ENCODE measurements at places on chromosomes 5 and 9.
A peak's percentile ranks its signal among the peaks of the same experiment; 100 is the strongest.

DNA sequence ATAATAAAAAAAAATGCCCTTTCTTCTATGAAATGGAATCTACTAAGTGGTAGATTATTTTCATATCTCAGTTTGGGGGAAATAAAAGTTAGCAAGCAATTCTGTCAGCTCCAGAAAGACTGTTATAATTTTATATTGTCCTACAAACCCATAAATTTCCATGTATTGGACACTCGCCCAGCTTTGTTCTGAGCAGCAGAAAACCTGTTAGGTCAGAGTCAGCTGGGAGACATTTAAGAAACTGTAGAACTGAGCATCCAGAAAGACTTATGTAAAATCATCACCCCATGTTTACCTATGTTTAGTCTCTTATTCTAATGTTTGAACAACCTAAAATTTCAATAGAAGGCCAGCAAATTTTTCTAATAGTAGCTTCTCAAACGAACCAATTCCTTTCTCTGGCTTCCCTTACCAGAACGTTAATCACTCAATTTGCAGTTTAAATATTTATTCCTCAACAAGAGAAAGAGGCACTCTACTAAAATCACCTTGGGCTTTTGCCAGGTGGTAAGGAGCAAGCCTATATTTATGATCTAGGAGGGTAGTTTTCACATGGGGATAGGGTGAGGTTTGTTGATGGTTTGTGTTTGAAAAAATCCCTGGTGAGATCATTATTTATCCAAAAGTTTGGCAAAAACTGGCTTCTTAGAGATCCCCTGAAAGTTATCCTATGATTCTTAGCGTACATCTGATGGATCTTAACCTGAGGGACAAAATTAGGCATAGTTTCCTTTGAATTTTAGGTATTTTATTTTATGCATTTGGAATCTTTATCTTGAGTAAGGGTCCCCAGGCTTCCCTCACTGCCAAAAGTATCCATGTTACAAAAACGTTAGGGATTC lies 34.4 kb downstream of the MACROH2A1 start:
- DNase-seq, result no peak

- DNase-seq, result peak; percentile 42
Observed at GRCh38 chr5:177474846-177475562, 1.6 kb upstream of the DBN1 start.

- no peak for DNase-seq
Observed at GRCh38 chr9:27227192-27227591, 69.8 kb downstream of the EQTN start.

DNA sequence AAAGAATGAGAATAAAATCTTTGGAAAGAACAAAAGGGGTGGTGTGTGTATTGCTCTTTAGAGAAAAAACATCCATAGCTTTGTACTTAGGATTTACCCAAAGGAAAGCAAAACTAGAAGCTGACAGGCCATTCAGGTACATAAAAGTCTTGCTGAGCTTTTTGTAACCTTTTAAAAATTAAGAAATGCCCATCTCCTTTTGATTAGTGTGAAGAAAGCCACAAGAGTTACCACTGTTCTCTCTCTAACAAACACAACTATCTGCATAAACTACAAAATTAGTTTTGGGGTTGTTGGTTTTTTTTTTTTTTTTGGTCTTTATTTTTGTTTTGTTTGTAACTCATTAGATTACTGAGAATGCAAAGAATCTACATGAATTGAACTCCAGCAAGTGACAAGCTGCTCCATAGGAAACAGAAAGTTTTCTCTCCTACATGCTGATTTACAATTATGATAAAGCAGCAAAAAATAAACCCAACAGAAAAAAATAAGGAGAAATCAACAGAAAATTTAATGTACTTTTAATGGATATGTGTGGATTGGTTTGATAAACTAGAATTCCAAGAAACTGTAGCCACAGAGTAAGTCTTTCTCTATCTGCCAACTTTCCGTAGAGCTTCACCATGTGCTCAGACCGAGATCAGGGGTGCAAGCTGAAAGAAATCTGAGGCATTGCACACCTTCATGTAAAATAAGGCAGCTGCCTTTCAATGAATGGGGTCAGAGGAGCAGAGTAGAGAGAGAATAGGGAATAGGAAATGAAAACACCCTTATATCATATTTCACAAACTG lies 12.3 kb downstream of the BAAT start:
- no peak for DNase-seq

- DNase-seq, result no peak
Observed at GRCh38 chr9:134089972-134090371, 22.1 kb upstream of the BRD3 start.

DNA sequence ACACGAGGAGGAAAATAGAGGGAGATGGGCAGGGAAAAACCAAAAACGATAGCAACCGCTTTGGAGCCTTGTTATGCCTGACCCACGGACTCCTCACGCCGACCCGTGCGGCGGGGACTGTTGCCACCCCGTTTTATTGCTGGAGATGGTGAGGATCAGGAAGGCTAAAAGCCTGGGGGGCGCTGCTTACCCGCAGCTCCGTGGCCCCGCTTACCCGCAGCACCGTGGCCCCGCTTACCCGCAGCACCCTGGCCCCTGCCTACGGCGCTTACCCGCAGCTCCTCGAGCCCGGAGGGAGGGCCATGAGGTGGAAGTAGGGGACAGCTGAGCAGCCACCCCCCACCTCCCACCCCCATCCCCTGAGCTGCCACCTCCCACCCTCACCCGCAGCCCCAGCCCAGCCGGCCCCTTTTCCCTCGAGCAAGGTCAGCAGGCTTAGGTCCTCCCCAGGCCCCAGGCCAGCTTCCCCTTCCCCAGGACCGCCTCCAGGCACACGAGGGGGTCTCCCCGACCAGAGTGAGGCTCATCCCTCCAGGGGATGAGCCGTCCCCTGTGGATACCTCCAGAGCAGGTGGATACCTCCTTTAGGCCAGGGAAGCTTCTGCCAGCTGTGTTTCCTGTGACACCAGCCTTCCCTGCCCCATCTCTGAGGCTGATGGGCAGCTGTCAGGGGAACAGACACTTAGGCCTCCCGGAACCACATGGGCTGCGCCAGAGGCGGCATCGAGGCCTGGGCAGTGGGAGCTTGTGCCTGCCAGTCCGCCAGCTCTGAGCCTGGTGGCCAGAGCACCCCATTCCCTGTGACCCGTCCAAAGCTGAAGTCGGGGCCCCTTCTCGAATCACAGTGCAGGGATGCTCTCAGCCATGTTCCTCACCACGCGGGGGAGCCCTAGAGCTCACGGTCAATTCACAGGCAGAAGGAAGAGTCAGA lies 92.3 kb downstream of the LMX1B start:
- DNase-seq, result no peak

GRCh38 chr9:126373241-126373640 lies 46.6 kb downstream of the MVB12B start:
- peak; percentile 83 for DNase-seq

DNA sequence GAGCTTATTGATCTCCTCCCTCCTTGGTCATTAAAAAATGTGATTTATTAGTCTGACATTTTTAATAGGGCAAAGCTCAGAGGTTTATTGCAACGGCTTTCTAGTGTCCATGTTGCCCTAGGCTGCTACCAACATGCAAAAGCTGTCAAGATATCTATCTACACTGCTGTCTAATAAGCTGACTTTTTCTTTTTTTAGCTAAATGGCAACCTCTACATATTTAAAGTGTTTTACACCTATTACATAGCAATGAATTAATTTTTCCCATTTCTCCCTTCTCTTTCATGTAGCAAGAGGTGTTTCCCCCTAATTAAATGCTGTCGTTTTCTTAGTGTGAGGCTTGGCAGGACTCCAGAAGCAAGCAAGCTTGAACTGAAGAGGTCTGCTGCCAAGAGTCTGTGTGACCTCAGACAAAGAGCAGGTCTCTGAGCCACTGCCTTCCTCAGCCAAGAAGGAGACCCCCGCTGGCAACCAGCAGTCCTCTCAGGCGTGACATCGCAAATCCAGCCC lies 79.4 kb downstream of the GAS1 start:
- no peak for DNase-seq

GRCh38 chr5:89374144-89374784 lies 491.3 kb upstream of the MEF2C start:
- no peak for DNase-seq

DNA sequence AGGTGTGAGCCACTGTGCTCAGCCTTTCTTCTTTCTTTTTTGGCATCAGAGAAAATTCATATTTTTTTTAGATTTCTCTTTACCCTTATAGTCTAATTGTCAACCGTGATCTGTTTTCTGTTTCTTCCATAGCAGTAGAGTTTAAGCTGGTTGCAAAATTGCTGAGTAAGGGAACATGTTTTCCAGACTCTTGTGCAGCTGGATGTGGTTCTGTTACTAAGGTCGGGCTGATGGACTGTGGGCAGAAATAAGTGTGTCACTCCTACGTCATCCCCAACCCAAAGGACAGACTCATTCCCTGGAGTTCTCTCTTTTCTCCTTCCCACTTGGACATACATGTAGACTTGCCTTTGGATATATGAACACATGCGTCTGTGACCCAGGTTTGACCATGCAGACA lies 64.1 kb upstream of the GOLM1 start:
- DNase-seq, result no peak

DNA sequence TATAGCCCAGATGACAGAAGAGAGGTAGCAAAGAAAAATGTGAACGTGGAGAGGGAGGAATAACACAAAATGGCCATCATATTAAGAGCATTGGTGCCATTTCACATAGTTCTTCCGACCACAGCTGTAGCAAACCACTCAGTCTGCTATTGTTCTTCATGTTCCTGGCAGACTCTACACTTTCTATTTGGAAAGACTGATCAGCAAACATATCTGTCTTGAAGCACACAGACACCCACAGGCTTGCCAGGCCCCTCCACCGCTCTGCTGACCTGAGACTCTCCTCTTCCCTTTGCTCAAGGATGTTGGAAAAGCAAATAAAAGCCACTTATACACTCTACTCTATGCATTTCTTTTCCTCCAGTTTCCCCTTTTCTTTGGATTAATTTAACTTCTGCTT lies 298.0 kb downstream of the FBXL7 start:
- DNase-seq, result peak; percentile 23

GRCh38 chr9:125983681-125984080 lies 236.5 kb downstream of the PBX3 start:
- DNase-seq, result no peak

DNA sequence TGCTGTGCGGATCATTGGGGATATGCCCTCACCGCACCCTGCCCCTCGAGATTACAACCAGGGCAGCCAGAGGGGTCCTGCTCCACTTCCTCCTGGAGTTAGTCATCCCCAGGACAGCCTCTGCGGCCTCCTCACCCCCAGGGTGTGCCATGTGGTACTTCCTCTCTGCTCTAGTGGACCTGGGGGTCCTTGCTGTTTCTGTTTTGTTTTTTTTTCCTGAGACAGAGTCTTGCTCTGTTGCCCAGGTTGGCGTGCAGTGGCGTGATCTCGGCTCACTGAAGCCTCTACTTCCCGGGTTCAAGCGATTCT lies 5.2 kb upstream of the FCN1 start:
- no peak for DNase-seq

- DNase-seq, result peak; percentile 17
Observed at GRCh38 chr5:89560696-89561095, 677.7 kb upstream of the MEF2C start.

DNA sequence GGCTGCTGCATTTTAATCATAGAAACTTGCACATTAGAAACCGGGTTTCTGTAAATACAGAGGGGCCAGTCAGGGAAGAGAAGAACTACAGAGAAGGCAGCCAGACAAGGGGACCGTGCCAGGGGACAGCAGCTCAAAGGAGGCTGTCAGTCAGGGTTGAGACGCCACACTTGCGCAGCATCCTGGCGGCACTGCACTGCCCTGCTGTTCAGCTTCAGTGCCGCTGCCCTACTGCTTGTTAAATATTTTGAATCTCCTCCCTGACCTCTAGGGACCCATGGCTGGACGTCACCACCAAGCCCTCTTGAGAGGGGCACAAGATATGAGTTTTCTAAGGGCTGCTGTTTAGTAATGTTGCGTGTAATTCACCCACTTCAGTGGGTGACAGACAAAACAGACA lies 43.6 kb upstream of the ZBTB43 start:
- DNase-seq, result no peak

DNA sequence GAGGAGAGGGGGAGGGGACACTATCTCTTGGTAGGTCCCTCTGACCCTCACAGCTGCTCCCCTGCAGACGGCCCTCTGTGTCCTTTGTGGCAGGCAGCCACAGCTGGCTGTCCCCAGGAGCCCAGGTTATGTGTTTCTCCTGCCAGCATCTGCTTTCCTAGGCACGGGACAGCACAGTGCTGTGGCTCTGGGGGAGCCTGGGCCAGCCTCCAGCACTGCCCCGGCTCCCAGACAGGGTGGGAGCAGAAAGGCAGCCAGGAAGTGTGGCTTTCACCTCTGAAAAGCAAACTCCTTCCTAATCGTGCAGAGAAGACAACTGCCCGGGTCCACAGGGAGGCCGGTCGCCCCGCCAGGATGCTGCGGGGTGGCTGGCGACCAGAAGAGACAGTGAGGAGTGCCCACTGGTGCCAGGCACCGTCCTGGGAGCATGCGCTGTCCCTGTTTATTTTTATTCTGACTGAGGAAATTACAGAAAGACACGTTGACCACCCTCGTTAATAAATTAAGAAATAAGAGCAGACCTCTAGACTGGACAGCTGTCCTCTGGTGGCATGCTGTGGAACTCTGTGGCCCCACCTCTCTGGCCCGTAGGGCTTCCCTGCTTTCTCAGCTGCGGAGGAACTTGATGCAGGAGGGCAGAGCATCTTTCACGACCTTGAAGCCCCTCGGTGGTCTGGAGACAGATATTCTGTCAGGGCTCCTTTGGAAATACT lies 240.3 kb downstream of the FANCC start:
- no peak for DNase-seq

DNA sequence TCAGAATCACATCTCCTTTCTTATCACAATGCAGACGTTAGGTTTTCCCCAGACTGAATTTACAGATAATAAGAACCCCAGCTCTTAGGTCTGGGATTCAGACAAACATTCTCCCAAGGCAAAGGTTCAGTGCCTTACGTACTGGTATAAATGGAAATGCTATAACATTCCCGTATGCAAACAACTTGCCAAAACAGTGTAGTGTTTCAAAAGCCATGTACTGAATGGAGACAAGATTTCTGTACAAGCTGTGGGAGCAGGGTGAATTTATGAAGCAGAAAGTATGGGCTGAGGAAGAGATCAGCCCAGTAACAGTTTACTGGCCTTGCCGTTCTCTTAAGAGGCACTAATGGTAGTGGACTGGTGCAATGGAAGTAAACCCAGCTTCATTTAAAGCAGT lies 225.5 kb upstream of the ZNF462 start:
- DNase-seq, result no peak

- DNase-seq, result no peak
Observed at GRCh38 chr5:157506066-157506590, 46.1 kb downstream of the NIPAL4 start.

GRCh38 chr5:140298183-140298601 lies 4.7 kb downstream of the PFDN1 start:
- peak; percentile 90 for DNase-seq

DNA sequence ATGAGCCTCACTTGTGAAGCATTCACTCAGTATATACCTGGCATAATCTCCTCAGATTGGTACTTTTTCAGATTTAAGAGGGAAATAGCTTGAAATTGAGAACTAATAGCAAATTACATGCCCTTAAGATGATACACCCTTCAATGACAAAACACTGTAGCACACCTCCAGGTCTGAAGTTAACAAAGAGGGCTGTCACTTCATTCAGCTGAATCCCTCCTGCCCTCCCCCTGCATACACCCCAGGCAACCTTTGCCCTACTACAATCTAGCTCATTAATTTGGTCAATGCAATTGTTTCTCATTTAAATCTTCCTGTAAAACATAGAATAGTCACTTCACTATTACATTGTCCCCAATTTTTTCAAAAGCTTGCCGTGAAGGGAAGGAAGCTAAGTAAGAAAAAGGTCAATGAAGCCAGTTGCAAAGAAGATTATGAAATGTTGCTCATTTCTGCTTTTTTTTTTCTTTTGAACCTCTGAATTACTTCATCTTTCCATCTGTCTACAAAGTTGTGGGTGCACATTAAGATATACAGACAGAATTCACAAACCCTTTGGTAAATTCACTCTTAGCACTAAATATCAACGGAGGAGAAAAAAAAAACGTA lies 294.8 kb upstream of the PTGER4 start:
- no peak for DNase-seq

Measured in fibroblast of upper back skin (primary cell).